ENCODE measurements at places on chromosomes 5 and 9. TPM values are rescaled to one million over a fixed set of nuclear protein-coding genes. Genes with fewer than 3 reads are reported as not detected.

- no peak for DNase-seq
Measured at GRCh38 chr5:39341896-39342295, 22.4 kb downstream of the C9 start.

The TIGD6 gene
- total RNA-seq, result 4.7 TPM

The SMU1 gene
- 15.5 TPM for total RNA-seq

- DNase-seq, result no peak
Measured at GRCh38 chr9:94030318-94031179, 53.7 kb upstream of the PTPDC1 start.

- no peak for DNase-seq
Measured at GRCh38 chr5:67809589-67809988, 406.0 kb upstream of the PIK3R1 start.

DNA sequence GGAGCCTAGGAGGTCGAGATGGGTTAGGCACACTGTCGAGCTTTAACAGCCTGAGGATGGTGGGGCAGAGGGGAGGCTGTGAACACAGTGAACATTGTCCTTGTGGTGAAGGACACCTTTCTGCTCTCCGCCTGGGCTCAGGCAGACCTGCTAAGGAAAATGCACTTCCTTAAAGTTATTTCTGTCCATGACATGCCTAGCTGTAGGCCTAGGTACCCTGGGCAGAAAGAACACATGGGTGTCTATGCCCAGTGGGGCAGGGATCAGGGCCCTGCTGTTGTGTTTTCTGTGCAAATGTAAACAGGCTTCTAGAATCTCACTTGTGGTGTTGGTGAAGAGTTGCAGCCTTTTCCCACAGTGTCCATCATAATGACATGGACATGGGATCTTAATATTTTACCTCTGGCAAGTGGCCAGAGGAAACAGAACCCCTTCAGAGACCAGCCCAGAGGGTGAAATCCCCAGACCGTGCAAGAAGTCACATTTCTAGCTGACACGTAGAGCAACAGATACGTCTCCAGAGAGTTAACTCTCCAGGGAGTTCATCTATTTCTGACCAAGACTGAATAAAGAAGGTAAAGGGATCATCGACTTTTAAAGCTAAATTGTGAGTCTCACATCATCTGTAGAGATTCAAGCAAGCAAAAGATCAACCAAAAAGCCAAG lies 79.2 kb downstream of the C9orf152 start:
- DNase-seq, result no peak

- no peak for DNase-seq
Measured at GRCh38 chr9:125993466-125993865, 246.3 kb downstream of the PBX3 start.

The SHISAL2B gene
- not detected for total RNA-seq

- DNase-seq, result no peak
Measured at GRCh38 chr5:133468596-133468995, 143.7 kb downstream of the FSTL4 start.

The CDO1 gene
- 16.0 TPM for total RNA-seq

DNA sequence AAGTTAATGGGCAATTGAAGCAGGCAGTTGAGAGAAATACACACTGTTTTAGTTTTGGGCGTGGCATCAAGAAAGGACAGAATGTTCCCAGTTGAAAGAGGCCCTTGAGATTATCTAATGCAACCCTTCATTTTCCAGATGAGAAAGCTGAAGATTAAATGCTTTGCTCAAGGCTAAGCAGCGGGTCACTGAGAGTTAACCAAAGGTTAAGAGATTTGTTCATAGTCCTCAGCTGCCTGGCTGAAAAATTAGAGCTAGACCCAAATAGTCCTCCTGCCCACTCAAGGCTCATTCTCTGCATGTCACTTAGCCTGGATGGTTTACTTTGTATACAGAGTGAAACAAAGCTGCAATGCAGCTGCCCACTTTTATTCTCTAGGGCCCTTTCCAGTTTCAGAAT lies 46.7 kb upstream of the MAMDC2 start:
- no peak for DNase-seq

GRCh38 chr9:106286249-106286648 lies 576.7 kb upstream of the ZNF462 start:
- no peak for DNase-seq

GRCh38 chr9:75699625-75700251 lies 190.7 kb upstream of the PCSK5 start:
- no peak for DNase-seq

The IL9 gene
- not detected for total RNA-seq

- no peak for DNase-seq
Measured at GRCh38 chr9:69446496-69446895, 121.5 kb downstream of the ENTREP1 start.

- no peak for DNase-seq
Measured at GRCh38 chr5:160903551-160903950, 51.5 kb upstream of the ATP10B start.

GRCh38 chr5:65672796-65673195 lies 48.0 kb downstream of the SHLD3 start:
- DNase-seq, result no peak

DNA sequence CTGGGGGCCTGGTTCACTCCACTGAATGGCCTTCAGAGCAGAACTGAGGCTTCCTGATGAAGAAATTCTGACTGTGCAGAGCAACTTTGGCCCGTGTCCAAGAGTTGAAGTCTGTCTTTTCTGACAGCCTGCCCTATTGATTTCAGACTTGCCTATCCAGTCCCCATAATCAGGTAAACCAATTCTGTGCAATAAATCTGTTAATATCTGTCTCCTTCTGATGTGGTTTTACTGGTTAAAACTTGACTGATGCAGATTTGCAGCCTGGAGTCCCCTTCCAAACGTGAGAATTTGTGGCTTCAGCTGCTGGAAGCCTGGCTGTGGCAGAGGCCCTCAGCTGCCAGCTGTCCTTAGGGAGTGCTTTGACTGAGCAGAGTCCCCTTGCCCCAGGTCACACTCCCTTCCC lies 283.9 kb upstream of the ANKRD55 start:
- DNase-seq, result no peak

DNA sequence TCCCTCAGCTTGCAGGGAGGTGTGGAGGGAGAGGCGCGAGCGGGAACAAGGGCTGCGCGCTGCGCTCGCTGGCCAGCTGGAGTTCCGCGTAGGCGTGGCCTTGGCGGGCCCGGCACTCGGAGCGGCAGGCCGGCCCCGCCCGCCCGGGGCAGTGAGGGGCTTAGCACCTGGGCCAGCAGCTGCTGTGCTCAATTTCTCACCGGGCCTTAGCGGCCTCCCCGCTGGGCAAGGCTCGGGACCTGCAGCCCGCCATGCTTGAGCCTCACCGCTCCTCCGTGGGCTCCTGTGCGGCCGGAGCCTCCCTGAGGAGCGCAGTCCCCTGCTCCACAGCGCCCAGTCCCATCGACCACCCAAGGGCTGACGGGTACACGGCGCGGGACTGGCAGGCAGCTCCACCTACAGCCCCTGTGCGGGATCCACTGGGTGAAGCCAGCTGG lies 1516.4 kb downstream of the EFNA5 start:
- DNase-seq, result no peak

GRCh38 chr5:175696139-175696854 lies 38.4 kb downstream of the HRH2 start:
- DNase-seq, result no peak

The CWC27 gene
- 19.2 TPM for total RNA-seq

DNA sequence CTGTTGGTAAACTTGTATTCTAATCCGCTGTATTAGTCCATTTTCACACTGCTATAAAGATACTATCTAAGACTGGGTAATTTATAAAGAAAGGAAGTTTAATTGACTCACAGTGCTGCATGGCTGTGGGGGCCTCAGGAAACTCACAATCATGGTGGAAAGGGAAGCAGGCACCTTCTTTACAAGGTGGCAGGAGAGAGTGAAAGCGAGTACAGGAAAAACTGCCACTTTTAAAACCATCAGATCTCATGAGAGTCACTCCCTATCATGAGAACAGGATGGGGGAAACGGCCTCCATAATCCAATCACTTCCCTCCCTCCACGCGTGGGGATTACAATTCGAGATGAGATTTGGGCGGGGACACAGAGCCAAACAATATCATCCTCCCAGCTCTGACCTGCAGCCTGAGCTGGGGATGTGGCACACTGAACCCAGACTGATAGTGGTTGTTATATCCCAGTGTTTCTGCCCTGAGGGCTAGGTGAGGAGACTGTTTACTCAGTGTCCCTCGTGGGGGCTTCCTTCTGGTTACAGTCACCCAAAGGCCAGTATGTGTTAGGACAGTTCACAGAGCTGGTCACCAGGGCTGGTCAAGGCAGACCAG lies 488.3 kb downstream of the KDM4C start:
- DNase-seq, result no peak

GRCh38 chr5:7916171-7916804 lies 47.3 kb downstream of the MTRR start:
- no peak for DNase-seq

- no peak for DNase-seq
Measured at GRCh38 chr9:26870292-26870691, 22.3 kb downstream of the CAAP1 start.

DNA sequence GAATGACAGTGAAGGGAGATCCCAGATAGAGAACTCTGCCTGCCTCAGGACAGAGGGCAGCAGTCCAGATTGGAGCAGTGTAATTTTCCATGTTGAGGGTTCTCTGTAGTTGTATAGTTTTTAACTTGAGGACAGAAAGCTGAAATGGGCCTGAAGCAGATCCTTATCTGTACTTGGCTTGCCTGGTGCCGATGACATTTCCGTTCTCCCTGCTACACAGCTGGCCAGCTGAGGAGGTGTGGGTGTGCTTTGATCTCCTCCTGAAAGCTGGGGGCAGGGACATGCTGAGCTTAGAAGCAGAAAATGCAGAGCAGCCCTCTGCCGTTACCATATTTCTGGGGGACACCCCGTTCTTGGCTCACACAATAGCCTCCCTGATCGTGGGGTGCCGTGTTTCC lies 10.5 kb downstream of the GLRX start:
- DNase-seq, result peak; percentile 84

GRCh38 chr9:23586906-23587305 lies 239.1 kb downstream of the ELAVL2 start:
- no peak for DNase-seq

DNA sequence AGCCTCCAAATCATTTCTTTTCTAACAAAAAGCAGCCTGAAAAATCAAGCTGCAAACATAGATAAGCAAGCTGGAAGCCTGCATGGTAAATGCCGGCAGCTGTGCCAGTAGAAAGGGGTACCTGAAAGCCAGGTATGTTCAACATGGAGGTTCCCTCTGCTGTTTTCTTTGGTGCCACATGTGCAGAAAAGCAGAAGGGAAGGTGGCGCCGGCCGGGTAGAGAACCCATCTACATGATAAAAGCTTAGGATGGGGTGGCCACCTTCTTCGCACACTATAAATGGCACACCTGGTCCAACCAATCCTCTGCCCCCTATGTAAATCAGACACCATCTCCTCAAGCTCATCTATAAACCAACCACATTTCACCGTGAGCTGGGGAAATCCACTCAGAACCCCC lies 268.9 kb upstream of the IRX2 start:
- DNase-seq, result peak; percentile 43

DNA sequence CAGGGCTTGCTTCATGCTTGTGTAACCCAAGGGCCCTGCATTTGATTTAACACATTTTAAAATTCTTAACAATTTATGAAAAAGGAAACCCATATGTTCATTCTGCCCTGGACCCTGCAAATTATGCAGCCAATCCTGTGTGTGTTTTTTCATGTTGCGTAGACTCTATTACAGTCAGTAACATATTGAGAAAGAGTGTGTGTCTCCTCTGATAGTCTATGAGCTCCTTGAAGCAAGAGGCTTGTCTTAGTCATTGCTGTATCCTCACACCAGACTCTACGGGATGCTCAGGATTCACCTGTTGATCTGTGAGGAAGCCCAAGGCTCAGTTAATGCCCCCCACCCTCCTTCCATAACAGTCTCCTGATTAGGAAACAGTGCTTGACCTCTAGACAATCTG lies 177.3 kb upstream of the DMAC1 start:
- no peak for DNase-seq

The PDCD1LG2 gene
- total RNA-seq, result 1.2 TPM

- no peak for DNase-seq
Measured at GRCh38 chr5:168844922-168845296, 265.7 kb upstream of the PANK3 start.

The SLC45A2 gene
- total RNA-seq, result not detected

The SHROOM1 gene
- 17.7 TPM for total RNA-seq

The BTNL8 gene
- not detected for total RNA-seq

DNA sequence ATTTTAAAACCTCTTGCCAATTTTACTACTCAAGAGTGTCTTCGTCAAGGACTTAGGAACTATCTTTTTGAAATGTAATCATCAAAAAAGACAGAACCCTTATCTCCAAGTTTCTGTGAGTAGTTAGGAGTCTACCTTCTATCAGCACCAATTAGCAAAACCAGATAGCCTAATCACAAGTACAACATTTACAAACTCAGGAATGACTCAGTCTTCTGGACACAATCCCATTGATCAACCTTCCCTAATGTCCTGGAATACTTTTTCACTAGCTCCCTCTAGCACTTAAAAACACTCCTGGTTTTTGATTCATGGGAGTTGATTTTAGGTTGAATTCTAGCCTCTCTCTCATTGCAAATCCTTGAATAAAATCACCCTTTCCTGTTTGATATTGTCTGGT lies 680.7 kb downstream of the PRR16 start:
- DNase-seq, result no peak

DNA sequence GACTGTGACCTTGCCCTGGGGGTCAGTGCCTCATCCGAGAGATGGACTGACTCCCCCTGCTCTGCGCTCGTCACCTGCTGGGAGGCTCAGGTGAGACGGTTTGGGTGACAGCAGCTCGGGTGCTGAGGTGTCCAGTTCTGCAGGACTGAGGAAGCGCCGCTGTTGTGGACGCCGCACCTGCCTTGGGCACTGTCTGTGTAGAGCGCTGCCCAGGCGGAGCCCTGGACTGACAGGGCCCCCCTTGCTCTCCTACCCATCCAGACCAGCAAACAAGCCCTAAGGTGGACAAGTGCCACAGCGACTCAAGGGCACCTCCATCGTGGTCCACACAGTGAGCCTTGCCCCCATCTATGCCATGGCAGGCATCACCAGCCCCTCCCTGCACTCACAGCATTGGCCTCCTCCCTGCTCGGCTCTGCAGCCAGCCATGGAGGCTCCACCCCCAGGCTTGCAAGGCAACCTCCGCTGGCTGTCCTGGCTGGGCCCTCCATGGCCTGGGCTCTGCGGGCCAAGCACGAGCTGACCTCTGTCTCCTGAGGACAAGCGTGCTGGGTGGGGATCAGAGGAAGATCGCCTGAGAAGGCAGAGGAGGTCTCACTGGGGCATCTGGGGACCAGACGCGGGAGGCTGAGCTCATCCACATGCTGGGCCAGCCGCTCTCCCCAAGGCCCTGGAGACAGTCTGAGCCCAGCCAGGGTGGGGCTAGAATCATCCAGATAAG lies 87.1 kb upstream of the COL5A1 start:
- no peak for DNase-seq

DNA sequence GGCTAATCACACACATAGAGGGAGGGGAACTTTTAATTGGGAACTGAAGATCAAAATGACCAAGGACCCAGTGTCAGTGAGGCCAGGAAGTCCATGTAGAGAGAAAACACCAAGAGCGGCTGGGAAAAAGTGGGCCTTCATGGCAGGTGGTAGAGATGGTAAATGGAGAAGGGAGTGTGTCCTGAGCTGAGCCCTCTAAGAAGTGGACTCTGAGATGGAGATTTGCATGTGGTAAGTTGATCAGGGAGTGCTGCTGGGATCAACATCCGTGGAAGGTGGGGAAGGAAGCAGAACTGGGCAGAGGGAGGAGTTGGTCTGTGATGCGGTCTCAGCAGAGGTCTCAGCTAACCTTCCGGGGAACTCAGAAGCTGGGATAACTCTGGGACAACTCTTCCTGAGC lies 18.9 kb upstream of the PDZD2 start:
- DNase-seq, result no peak

The GPR21 gene
- total RNA-seq, result not detected

The TERT gene
- total RNA-seq, result not detected

The GAPT gene
- total RNA-seq, result not detected

The RNF208 gene
- total RNA-seq, result 0.98 TPM
